ENCODE measurements at places on chromosomes 2 and 18.

DNA sequence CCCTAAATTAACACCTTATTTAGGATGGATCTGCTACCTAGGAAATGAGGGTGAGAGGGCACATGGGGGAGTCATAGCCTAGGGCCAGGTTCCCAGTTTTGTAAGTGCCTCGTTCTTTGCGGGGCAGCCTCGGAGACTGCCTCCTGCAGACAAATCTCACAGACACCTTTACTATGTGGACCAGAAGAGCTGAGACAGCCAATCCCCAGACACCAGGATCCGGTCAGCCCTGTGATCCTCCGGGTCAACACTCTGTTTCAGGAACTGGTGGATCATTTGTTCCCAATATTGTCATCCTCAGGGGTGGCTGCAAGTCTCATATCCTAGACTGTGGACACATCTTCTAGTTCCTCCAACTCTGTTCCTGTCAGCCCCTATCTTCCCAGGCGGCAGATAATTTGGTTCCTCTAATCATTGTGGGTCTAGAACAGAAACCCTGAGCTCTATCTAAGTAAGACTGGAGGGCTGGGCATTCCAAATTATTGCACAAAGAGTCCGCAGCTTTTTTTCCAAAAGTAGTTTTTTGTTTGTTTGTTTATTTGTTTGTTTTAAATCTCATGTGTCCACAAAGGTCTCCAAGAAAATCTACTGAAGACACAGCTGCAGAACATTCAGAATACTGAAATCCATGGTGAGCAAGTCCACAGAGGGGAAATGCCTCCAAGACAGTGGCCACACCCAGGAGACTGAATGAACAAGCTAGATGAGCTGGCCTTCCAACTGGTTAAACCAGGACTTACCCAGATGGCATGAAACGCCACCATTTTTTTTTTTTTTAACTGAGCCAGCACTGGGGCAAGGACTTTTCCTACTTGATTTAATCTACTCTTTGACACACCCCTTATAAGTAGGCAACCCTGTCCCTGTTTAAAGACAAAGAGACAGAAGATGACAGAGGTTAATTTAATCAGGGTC is 6.2 kb upstream of the GDF7 start:
- DNase-seq, result no peak

DNA sequence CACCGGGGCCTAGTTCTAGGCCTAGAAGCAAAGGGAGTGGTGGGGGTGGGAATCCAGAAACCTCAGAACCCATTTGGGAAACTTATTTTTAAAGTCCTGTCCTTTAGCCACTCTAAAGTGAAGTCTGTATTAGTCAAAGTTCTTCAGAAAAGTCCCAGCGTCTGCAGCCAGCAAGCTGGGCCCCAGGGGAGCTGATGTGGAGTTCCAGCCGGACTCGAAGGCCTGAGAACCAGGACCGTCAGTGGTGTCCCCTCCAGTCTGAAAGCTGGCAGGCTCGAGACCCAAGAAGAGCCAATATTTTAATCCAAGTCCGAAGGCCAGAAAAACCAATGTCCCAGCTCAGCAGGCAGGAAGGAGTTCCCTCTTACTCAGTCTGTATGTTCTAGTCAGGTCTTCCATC is 32.4 kb downstream of the ID2 start:
- DNase-seq, result no peak

- DNase-seq, result no peak
These were observed 1588.5 kb upstream of the PIK3C3 start for GRCh38 chr18:40366521-40366920.

GRCh38 chr2:127826047-127826446 is 15.1 kb upstream of the WDR33 start:
- DNase-seq, result no peak

DNA sequence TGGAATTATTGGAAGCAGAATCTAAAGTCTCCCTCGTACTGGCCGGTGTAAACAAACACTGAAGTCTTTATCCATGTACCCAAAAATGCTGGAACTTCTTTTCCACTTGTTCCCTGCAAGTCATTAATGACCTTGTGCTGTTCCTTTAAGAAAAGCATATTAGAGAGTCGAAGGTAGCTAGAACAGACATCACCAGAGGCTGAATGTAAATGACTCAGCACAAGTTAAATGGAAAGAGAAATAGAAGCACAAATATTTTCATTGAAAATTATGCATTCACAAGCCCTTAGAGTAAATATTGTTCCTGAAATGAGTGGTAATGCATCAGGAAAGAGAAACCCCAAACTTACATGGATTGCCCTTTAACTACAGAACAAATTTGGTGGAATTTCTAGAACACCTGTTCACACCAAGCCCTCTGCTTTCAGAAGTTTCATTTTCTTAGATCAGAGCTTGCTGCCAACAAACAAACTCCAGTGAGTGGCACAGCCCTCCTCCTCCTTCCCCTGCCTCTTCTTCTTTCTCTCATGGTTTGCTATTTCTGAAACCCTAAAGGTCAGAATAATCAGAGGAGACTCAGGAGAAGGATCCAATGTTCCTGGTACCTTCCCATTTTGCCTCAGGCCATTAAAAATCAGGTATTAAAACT is 264.3 kb downstream of the TXNL1 start:
- DNase-seq, result no peak

Data from anterior cingulate cortex (tissue), 58 donors.